ENCODE measurements at places on chromosomes 2 and 18.

GRCh38 chr2:67824186-67824585 is 238.6 kb downstream of the C1D start:
- no peak for DNase-seq

GRCh38 chr2:119431155-119431975 is at the start of gene TMEM37:
TMEM37 (plus strand) TSS chr2:119431854; CDS start chr2:119431904, 50 bp downstream.
- peak; percentile 58 for DNase-seq

DNA sequence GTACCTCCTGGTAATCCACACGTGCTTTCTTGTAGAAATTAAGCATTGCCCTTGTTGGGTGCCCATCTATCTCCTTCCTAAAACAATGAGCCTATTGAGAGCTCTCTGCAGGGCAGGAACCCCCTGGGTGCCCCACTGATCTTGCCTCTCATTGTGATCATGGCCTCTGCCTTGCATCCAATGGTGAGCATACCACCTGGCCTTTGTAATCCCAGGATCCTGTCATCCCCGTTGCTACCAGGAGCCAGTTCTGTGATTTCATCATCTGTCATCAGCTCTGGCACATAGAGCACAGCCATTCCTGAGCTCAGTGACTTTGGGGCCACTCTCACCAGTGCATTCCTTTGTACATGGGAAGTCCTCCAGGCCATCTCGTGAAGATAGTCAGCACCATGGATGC is 381.0 kb upstream of the ID2 start:
- no peak for DNase-seq

DNA sequence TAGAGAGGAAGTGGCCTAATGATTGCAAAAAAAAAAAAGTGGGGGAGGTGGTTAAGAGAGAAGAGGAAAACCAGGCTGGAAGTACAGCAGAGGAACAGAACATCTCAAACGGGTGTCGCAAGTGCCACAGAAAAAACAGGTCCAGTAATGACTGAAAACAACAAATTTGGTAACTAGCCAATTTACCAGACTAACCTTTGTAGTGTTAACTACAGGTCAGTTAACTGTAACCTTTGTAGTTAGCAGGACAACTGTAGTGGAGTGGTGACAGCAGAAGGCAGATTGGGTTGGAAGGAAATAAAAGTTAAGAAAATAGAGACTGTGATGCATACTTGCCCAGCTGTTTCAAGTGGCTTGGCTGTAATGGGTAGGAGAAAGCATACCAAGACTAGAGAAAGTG is 91.4 kb upstream of the CHST9 start:
- no peak for DNase-seq

GRCh38 chr2:61670591-61671501 is 132.7 kb upstream of the XPO1 start:
- no peak for DNase-seq
